ENCODE measurements at places on chromosomes 5 and 9. TPM values are rescaled to one million over a fixed set of nuclear protein-coding genes. Genes with fewer than 3 reads are reported as not detected.

Gene SLCO6A1
- polyA plus RNA-seq = not detected

Gene TOMM5
- 234 TPM for polyA plus RNA-seq

Gene INSYN2B
- polyA plus RNA-seq = not detected

Gene DBH
- polyA plus RNA-seq = 0.04 TPM

Gene RABEPK
- 19.9 TPM for polyA plus RNA-seq

Gene FGF18
- 0.14 TPM for polyA plus RNA-seq

Gene FAM169A
- polyA plus RNA-seq = 0.01 TPM

Gene NTRK2
- polyA plus RNA-seq = 0.65 TPM

Gene CKMT2
- polyA plus RNA-seq = 1,358 TPM

Gene SLC24A2
- 0.01 TPM for polyA plus RNA-seq

Gene ENHO
- 1.2 TPM for polyA plus RNA-seq

Gene SPATA31D3
- not detected for polyA plus RNA-seq

Gene WDR41
- 17.1 TPM for polyA plus RNA-seq

Gene ZNF366
- polyA plus RNA-seq = 1.2 TPM

GRCh38 chr5:54821445-54822323 is 163.7 kb downstream of the ESM1 start:
- no peak for DNase-seq

- peak; percentile 29 for DNase-seq
Observed at GRCh38 chr9:130633336-130634190, 30.8 kb upstream of the PRDM12 start.

- DNase-seq = no peak
Observed at GRCh38 chr5:110918683-110919082, 152.8 kb upstream of the TSLP start.

DNA sequence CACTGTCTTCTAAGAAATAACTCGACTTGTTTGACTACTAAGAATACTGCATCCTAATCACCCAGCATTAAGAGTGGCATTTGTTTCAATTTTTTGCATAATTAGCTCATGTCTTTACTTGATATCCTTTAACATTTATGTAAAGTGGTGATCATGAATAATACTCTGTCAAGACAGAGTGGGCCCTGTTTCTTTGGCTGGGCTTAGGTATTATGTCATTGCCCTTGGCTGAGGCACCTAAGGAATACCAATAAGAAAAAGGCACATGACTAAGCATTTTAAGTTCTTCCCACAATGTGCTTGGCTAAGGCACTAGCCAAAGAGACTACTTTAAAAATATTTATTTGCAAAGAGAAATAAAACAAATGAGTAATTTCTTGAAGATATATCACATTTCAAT is 308.1 kb downstream of the CTNND2 start:
- DNase-seq = no peak

- DNase-seq = no peak
Observed at GRCh38 chr5:139712412-139712811, 64.3 kb downstream of the CXXC5 start.

DNA sequence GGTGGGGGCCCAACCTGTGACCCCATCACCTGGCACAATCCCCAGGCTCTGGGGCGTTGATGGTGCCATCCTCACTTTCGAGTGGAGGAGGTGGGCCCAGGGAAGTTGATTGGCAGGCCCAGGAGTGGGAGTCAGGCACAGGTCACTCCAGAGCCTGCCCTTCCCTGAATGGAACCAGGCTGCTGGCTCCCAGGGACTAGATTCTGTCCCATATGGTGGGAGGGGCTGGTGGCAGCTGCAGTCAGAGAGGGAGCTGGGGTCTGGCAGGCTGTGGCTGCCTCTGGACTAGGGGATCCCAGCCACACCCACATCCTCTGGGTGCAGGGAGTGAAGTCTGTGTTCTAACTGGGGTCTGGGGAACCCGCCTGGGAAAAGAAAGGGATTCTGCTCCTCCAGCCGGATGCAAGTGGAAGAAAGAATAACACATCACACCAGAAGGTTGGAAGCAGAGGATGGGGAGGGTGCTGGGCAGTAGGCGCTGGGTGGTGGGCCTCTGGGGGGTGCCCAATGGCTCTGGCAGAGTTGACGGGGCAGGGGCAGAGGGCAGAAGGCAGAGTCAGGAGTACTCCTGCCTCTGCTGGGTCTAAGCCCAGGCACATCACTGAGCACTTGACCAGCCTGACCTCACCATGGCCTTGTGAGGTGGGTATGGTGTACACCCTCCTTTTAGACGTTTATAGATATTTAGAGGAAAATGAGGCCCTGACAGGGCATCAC is 25.8 kb downstream of the CEL start:
- DNase-seq = no peak

- DNase-seq = peak; percentile 30
Observed at GRCh38 chr9:107711542-107711941, 222.0 kb upstream of the KLF4 start.

DNA sequence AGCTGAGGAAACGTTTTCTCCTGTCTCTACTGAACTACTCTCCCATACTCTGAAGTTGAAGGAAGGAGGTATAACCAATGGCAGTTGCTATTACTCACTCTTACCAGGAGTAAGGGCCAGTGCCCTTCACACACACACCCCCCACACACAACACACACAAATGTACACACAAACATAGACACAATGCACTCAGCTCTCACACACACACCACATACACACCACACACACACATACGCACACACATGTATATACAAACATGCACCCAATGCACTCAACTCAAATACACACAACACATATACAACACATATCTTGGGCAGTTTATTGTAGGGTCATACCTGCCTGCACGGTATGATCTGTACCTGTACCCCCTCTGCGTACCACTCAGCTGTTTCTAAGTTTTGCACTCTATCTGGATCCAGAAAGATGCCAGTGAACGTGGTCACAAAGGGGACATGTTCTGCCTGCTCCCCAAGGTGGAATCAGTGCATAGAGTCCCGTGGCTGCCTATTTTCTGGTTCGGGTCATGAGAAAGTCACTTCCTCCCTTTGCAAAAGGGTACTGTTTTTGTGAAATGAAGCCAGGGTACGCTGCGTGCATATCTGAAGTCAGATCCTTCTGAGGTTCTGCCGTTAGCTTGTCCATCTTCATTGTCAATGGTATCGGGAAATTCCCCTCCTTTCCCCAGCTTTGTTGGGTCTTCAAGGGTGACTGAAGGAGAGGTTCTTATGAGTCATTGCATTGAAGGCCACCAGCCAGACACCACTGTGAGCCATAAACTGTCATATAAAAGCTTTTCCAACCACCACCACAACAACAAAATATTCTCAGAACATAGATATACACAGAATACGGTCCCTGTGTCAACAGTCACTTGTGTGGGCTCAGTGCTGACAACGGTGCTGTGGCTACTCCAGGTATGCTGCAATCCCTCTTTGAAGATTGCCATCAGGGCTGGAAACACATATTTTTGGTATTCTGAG is 131.9 kb downstream of the UGCG start:
- DNase-seq = no peak

- DNase-seq = no peak
Observed at GRCh38 chr9:14159440-14160216, 154.3 kb downstream of the NFIB start.

GRCh38 chr9:20315677-20316076 is 306.6 kb downstream of the MLLT3 start:
- DNase-seq = no peak

- no peak for DNase-seq
Observed at GRCh38 chr5:78830528-78831046, 154.5 kb downstream of the ARSB start.

DNA sequence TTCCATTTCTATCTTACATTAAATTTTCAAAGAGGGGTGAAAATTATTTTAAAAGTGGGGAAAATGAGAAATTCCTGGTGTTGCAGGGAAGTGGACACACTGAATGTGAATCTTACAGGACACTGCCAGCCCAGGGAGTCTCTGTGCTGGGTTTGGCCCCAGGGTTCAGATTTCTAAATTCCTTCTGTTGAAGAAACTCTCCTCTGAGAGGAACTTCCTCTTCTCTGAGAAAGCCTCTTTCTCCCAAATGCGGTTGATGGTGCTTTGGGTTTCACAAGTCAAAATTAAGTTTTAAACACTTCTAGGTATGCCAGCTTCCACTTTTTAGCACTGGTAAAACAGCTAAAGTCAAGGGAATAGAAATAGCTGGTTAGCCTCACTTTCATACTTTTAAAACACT is 317.9 kb upstream of the ITGA1 start:
- no peak for DNase-seq

DNA sequence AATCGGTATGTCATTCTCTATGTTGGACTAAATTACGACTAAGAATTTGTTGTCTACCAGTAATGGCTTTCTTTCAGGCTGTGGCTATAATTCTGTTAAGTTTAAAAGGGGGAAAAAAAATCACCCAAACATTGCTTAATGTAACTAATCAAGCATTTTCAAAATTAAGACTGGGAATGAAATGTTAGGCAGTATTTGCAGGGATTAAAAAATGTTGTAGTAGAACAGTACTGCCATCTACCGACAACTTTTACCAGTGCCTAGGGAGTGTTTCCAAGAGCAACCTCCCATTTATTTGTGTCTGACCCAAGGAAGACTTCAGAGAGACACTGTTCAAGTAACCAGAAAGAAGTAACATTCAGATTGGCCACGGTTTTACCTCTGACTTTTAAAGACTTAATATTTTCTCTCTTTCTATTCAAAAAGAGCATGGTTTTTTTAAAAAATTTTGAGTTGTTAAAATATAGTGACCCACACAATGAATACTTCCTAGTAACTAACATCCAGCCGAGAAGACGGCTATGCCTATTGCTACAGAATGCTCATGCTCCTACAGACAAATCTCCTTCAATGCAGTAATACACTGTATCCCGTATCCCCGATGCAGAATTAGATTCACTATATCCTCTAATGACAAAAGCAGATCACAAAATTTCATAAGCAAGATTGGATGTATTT is 92.4 kb downstream of the ARL15 start:
- no peak for DNase-seq

DNA sequence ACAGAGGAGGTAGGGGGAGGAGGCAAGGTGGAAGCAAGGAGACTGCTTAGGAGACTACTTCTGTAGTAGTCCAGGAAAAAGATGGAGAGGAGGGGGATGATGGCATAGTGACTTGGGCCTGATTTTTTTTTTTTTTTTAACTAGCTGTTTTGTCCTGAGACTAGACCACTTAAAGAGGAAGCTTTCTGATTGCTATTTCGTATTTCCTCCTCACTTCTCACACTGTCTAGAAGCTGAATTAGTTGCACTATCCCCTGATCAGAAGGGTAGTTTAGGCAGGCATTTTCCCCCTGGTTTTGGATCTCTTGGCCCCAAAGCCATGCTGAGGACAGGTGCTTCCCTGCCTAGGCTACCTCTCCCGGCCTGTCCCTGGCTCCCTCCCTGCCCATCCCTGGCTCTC is 14.9 kb downstream of the LARP1 start:
- DNase-seq = no peak

- no peak for DNase-seq
Observed at GRCh38 chr9:131436376-131436775, 42.5 kb downstream of the PRRC2B start.

DNA sequence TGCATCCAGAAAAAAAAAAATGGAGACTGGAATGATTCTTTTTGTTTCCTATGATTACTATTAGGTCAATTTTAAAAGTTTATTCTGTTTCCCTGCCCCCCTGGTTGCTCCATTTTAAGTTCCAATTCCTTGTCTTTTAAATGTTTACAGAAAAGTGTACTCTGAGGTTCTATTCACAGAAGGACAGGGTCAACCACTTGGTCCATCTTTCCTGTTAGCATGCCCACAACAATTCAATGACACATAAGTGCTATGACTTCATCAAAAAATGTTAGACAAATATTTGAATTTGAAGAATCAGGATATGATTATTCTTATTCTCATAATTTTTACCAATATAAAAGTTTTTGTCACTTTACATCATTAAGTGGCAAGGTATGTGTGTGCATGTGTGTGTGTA is 123.7 kb downstream of the PDE4D start:
- no peak for DNase-seq

GRCh38 chr9:5089737-5090136 is 95.7 kb downstream of the INSL6 start:
- DNase-seq = no peak

DNA sequence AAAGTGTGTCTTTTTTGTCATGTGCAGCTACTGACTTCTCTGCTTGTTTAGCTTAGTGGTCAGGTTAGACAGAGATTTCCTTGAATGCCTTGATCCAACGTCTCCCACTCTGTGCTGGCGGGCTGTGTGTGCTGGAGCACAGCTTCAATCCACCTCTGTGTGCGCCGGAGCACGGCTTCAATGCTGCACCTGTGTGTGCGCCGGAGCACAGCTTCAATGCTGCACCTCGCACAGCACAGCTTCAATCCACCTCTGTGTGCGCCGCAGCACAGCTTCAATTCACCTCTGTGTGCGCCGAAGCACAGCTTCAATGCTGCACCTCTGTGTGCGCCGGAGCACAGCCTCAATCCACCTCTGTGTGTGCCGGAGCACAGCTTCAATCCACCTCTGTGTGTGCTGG is 69.0 kb upstream of the PHYKPL start:
- no peak for DNase-seq

DNA sequence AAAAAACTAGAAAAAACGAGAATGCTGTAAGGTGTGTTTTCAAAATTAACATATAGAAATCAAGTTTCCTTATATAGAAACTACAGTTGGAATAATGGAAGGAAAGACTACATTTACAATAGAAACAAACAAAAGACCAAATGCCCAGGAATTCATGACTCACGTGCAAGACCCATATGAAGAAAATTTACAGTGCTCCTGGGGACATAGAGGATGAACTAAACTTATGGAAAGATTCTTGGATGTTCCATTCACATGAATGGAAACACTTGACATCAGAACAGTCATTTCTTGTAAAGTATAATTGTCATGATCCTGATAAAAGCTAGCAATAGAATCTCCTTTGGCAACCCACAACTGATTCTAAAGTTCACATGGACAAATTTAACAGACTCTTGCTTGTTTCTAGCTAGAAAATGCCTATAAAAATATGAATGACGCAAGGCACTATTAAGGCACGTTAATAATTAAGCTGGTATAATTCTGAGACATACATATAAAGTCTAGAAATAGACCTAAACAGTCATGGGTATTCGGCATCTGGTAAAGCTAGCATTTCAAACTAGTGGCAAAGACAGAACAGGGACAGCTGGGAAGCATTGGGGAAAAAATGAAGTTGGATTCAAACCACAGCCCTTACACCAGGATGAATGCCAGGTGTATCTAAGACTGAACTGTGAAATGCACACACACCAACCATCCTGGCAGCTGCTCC is 5.1 kb upstream of the ZFP62 start:
- no peak for DNase-seq

DNA sequence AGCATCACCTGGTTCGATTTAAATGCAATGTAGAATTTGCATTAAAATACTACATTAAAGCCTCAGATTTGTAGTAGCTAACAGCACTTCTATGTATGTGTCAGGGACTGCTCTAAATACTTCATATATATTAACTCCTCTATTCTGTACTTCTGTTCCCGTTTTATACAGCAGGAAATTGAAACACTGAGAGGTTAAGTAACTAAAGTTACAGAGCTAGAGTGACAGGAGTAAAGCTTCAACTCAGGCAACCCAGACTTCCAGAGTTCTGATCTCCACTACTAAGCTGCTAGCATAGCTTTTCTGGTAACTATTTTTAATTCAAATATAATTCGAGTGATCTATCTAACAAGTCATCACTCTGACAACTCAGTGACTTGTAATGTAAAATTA is 619 bp upstream of the APC start:
- no peak for DNase-seq
